ENCODE measurements at places on chromosomes 6 and 20.

GRCh38 chr6:28134015-28134414, 7.7 kb upstream of the ZKSCAN8 start:
- DNase-seq, result no peak

GRCh38 chr6:149939356-149939648, 2.5 kb upstream of the ULBP2 start:
- no peak for DNase-seq

DNA sequence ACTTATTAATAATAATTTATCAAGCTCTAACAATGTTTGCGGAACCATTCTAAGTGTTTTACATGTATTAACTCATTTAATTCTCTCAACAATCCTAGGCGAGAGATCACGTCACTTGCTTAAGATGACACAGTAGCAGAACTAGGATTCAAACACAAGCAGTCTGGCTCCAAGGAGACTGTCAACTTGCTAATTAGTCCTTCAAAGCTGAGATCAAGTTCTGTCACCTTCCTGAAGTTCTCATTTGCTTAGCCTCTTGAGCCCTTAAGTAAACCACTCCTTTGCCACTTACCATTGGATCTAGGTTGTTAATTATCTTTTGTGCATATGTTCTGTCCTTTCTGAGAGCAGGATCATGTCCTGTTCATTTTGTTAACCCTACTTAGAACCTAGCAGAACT, 14.1 kb downstream of the FKBP5 start:
- DNase-seq, result no peak

DNA sequence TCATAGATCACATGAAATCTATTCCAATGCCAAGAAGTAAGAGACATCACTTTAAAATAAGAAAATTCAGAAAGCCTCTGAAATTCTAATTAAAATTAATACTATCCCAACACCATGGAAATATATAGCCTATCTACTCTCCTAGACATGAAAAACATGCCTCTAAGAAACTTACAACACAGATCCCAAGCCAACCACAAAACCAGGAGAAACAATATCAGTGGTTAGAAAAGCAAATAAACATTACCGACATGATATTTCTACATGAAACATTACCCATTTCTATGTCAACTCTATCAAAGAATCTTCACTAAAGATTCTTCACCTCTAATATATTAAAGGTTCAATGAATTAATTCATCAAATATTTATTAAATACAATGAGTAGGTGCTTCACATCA, 4.8 kb downstream of the EPB41L2 start:
- no peak for DNase-seq

DNA sequence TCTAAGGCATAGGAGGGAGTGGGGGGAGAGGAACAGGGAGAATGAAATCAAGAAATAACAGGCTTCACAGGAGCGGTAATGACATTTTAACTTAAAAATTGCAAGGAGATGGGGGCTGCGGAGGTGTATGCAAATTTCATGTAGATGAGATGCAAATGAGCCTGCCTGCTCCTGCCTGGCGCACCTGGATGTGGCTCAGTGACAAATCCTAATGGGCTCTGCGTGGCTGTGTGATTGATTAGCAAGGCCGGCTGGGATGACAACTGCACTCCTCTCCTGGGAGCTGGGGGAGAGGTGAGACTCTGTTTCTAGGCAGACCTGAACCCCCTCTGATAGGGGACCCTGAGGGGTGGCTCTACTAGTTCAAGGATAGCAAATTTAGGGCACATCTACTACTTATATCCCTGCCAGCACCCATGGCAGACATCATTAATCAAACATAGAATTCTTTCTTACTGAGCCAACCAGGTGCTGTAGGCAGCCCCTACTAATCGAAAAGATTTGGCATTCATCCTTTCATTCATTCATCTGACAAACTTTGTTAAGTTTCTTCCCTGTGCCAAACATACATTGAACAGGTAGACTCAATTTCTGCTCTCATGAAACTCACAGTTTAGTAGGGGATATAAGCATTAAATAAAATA, 38.4 kb upstream of the TGM2 start:
- no peak for DNase-seq

- no peak for DNase-seq
Observed at GRCh38 chr20:10653599-10654249, 20.1 kb downstream of the JAG1 start.

GRCh38 chr6:82380566-82381185, 17.1 kb downstream of the TPBG start:
- no peak for DNase-seq

- no peak for DNase-seq
Observed at GRCh38 chr6:17115251-17116116, 13.6 kb downstream of the STMND1 start.

DNA sequence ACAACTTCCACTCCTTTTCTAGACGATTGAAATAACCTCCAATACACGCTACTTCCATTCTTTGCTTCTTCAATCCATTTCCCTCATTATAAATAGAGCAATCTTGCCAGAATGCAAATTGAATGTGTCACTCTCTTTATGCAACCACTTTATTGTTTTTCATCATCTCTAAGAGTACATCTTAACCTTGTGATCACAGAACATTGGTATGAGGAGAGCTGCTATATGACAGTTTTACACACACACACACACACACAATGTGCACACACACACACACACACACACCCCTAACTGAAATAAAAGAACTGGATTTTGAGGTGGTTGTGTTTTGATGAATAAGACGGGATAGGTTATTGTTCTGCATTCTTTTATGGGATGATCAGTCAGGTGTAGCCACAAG, 187.0 kb downstream of the HDGFL1 start:
- no peak for DNase-seq

DNA sequence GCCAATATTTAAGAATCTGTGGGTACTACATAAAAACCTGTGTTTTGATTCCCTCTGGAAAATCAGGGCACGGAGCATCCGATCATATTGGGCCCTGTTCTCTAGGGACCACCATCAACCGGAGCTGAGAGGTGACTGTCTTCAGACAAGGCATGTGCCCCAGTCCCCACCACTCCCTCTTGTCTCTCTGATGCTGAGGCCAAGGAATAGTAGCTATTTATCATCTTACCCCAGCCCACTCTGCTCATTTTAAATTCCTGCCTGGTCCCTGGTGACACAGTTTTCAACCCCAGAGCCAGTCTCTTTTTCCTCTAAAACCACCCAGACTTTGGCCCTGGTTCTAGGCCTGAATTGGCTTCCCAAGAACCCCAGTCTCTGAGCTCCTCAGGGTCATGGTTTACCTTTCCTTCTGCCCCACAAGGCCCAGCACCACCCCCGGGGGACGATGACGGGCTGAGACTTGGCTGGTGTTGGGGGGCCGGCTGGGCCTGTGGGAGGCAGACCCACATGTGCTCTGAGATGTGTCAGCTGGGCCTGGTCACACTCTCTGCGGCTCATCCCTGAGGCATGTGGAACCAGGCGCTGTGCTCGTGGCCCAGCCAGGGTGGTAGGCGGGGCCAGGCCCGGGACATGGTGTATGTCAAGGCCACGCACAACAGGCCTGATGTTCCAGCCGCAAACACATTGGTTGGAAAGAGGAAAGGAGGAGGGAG, 114.4 kb downstream of the CEBPB start:
- DNase-seq, result no peak

DNA sequence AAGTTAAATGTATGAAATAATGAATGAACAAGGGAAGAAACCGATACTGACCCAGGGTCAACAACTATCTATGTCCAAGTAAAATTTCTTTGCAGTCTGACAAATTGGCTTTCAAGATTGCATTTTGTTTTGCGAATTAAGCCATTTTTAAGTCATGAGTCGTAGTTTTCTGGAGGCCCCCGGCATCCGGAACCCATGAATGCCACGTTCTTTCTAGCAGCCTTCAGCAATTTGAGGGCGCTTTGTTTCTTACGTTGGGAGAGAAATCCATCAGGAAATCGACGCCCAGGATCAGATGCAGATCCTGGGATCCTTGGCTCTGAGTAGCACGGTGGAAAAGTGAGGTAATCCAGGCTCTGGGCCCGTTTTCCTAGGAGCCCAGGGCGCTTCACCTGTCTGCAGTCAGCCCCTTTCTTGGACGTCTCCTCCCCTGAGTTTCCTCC, 309 bp upstream of the ABRACL start:
- no peak for DNase-seq

DNA sequence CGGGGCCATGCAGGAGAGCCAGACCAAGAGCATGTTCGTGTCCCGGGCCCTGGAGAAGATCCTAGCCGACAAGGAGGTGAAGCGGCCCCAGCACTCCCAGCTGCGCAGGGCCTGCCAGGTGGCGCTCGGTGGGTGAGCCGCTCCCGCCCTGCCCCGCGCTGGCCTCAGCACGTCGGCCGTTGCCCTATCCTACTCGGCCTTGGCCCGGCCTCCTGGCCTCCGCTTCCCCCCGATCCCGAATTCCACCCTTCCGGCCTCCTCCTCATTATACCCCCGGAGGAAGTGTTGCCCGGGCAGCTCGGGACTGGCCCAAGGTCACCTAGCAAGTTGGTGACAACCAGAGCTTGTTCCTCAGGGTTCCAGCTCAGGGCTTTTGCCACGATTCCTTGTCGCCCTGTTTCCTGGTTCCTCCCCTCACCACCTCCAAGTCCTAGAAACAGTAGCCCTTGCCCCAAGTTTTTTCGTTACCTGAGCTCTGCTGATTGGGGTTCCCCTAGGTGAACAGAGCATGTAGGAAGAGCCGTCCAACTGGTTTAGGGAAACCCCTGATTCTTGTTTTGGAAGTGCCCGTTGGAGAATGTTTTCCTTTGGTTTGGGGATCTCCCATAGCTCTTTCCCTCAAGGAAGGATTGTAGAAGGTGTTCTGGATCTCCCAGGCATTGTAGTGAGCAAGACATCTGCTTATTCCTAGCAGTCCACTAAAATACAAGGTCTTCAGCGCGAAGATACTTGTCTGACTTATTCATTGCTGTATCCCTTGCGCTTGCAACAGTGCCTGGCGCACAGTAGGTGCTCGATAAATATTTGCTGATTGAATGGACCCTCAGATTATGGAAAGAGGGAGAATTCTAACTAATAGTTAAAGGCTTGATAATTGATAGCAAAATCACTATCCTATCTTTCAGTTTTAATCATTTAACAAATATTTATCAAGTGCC, 641 bp downstream of the ARFGEF2 start:
- DNase-seq, result no peak

DNA sequence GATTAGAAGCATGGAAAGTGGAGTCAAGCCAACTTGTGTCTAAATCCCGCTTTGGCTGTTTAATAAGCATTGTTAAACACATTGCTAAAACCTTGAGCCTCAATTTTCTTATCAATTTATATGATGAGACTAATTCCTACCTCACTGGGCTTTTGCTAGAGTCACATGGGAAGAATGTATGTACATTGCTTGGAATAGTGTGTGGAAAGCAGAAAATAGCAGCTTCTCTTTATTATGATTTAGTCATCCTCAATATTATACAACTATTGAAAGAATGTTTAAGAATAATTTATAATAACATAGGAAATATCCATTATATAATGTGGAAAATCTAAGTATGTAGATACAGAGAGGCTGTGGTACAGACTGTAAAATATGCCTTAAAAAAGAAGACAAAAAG, 313.0 kb upstream of the CDYL start:
- no peak for DNase-seq

DNA sequence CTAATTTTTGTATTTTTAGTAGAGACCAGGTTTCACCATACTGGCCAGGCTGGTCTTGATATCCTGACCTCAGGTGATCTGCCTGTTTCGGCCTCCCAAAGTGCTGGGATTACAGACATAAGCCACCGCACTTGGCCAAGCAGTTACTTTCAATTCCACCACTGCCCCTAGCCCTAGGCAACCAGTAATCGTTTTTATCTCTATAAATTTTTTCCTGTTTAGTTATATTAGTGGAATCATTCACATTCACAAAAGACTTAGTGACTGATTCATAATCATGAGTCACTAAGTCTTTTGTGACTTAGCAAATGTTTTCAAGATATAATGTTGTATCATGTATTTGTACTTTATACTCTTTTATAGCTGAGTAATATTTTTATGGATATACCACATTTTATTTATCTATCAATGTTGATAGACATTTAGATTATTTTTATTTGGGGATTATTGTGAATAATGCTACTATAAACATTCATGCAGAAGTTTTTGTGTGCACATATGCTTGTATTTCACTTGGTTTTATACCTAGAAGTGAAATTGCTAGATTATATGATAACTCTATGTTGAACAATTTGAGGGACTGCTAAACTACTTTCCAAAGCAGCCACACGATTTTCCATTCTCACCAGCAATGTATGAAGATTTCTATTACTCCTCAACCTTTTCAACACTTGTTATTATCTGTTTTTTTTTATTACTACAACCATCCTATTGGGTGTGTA, 421.4 kb upstream of the ID4 start:
- DNase-seq, result no peak

DNA sequence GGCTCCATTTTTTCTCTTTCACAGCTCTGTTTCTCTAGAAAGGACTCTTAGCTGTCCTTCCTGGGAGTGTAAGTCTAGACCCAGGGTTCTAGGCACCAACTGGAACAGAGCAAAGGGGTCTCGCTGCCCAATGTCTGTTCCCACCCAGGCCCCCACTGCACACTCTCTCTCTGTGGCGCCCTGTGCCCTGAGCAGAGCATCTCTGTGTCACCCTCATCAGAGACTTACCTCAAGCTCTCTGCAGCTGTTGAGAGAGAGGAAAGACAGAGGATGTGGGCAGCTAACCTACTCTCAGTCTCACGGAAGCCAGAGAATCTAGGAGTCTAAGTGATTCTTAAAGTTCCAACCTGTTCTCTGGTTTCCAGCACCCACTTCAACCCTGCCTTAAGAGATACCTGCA, 9.5 kb downstream of the NCR2 start:
- DNase-seq, result no peak

DNA sequence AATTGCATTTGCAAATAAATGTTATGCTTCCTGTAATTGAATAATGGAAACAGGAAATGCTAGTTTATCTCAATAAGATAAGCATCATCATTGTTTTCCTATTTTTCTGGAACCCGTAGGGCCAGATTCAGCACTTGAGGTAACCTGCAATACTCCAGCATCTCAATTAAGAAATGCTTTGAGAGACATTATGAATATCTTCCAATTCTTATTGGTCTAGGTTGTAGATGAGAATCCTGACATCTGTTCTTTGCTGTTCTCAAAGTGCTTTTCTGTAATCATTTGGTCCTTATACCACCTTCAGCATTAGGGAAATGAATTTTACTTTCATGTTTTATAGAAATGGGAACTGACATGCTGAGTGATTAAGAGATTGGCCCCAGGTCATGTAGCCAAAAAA, 428.3 kb downstream of the CBLN4 start:
- DNase-seq, result no peak

DNA sequence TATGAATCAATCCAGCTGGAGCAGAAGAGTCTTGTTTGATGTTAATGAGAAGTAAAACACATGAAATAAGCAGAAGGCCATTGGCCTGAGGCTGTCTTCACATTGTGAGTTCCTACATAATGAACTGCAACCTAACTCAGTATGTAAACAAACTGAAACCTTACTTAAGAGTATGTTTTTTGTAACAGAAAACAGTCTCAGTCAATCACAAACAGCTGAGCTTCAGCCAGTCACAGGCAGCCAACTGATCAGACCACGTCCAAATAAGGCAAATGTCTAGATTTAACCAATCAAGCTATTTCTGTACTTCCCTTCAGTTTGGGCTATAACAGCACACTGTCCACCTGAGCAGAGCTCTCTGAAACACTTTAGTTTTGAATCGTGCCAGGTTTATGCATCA, 234.7 kb downstream of the TRDN start:
- DNase-seq, result no peak
